Activated CD4-positive, alpha-beta T cell treated with anti-CD3 and anti-CD28 coated beads for 1 hour (primary cell): ENCODE measurements at places on chromosomes 12 and 14.

DNA sequence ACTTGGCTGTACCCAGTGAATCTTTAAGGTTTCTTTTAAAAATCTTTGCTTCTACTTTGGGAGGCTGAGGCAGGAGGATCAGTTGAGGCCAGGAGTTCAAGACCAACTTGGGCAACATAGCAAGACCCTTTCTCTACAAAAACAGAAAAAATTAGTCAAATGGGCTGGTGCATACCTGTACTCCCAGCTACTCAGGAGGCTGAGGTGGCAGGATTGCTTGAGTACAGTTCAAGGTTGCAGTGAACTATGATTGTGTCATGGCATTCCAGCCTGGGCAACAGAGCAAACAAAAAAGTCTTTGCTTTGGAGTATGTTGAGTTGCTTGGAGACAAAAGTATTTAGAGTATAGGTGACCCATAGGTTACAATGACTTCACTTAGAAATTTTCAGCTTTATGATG lies 6.2 kb upstream of the DDX55 start:
- DNase-seq, result no peak

- DNase-seq, result no peak
Observed at GRCh38 chr14:104579507-104579906, at the start of gene C14orf180. TSS of gene C14orf180 (plus strand) at chr14:104579764. CDS start at chr14:104586431, 6,667 bp downstream.

- no peak for DNase-seq
Observed at GRCh38 chr12:3496957-3497356, 6.0 kb downstream of the PRMT8 start.

DNA sequence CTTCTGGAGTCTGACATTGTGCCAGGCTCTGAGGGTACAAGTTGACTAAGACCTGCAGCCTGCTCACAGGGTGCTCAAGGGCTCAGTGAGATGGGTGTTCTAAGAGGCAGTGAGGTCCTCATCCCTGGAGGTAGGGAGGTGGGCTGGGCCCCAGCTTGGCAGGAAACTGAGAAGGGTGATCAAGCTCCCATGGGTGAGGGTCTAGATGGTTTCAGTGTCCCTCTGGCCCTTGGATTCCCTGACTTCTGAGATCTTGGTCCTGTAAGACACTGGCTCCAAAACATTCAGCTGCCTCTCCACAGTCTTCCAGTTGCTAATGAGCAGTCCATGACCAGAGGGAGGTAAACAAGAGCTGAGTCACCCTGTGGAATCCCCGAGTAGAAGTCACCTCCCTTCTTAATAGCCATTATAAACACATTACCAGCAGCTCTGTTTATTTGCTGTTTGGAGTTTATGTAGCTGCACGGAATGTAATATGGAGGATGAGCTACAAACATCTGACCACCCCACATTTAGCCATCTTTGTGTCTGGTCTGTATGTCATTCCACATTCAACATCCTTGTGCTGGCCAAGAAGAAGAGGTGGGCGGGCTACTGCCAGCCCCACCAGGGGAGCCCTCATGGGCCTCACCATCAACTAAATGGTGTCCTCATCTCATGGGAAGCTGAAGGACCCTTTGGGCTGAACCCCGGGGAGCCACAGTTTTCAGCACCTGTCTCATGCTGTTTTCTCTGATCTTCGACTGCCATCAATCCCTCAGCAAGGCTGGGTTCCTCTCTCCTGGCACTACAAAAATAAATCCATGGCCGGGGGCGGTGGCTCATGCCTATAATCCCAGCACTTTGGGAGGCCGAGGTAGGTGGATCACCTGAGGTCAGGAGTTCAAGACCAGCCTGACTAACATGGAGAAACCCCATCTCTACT lies 37.2 kb upstream of the BDKRB2 start:
- no peak for DNase-seq

DNA sequence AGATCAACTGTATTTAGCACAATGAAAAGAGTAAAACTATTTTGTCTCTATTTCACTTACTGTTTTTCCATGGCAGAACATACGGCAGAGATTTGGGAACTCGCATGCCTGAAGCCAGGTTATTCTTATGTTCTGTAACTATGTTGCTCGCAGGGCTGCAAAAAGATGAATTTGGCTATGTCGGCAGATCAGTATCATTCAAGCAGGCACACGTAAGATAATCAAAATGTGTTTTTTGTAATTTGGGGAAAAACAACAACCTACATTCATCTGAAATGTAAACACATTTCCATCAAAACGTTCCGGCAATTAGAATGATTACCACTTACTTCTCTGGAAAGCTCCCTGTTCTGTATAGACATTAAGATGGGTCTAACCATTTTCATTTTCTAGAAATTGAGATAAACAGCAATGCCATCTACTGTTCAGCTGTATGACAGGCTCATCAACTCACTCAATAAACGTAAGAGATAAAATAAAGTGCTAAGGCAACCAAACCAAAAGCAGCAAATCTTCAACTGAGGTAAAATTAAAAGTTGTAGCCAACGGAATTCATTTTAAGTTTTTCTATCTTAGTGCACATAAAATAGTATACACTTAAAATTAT lies 13.0 kb downstream of the GTSF1 start:
- no peak for DNase-seq

GRCh38 chr14:104746934-104747481 lies 5.9 kb upstream of the SIVA1 start:
- DNase-seq, result no peak

- no peak for DNase-seq
Observed at GRCh38 chr12:40013847-40014246, 92.0 kb downstream of the SLC2A13 start.

DNA sequence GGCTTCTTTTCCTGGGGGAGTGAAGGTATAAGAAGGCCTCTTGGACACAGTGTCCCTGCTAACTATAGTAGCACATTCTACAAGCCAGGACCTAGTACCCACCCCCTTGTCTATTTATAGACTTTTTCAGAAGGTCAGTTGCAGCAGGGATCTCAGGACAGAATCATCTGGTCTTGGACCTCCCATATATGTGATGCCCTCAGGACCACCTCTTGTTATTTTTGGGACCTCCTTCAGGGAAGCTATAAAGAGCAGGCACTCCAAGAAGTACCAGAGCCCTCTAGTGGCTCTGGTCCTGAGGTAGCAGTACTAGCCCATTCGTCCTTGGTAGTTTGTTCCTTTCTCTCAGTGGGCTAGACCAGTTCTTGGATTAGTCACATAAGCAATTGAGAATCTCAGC lies 4.3 kb downstream of the COQ10A start:
- no peak for DNase-seq

- no peak for DNase-seq
Observed at GRCh38 chr14:89952576-89952975, 2.0 kb downstream of the EFCAB11 start.

DNA sequence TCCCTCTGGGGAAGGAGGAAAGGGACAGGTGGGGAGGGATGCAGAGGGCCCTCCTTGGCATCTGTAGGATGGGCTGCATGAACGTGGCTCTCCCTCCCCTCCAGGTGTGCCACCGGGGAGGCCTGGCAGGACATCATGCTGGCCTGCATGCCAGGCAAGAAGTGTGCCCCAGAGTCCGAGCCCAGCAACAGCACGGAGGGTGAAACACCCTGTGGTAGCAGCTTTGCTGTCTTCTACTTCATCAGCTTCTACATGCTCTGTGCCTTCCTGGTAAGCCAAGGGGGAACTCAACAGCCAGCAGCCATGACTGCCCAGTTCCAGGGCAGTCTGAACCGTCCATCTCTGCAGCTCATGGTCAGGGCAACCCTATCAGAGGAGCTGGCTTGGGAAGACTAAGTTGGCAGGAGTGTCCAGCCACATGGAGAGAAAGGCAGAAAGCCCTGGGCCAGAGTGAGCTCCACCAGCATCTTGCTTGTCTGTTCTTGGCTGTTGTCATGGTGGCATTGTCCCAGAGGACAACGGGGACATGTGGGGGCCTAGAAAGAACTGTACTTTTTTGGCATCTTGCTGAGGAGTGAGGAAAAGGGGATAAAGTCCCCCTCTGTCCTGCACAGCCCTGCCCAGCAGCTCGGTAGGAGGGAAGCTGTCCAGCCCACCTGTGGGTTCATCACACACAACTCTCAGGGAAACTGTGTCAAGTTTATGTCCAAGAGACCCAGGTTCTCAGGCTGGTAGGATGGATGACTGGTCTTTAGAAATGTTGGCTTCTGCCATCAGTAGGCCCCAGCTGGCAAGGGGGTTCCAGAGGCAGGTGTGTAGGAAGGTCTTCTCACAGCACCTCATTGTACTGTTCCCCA lies 129.8 kb upstream of the FKBP4 start:
- DNase-seq, result no peak

DNA sequence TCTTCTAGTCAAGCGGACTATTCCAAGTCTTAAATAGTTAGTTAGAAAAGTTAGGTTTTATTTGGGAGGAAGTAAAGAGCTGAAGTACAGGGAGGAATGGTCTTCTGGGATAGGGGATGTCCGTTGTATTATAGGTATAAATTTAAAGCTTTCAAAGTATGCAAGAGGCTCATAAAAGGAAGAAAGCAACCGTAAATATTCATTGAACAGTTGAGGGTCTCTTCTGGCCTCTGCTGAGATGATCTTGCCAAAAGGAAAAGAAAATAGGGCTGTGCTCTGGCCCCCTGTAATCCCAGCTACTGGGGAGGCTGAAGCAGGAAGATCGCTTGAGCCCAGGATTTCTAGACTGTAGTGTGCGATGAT lies 377 bp upstream of the TIMELESS start:
- DNase-seq, result no peak

DNA sequence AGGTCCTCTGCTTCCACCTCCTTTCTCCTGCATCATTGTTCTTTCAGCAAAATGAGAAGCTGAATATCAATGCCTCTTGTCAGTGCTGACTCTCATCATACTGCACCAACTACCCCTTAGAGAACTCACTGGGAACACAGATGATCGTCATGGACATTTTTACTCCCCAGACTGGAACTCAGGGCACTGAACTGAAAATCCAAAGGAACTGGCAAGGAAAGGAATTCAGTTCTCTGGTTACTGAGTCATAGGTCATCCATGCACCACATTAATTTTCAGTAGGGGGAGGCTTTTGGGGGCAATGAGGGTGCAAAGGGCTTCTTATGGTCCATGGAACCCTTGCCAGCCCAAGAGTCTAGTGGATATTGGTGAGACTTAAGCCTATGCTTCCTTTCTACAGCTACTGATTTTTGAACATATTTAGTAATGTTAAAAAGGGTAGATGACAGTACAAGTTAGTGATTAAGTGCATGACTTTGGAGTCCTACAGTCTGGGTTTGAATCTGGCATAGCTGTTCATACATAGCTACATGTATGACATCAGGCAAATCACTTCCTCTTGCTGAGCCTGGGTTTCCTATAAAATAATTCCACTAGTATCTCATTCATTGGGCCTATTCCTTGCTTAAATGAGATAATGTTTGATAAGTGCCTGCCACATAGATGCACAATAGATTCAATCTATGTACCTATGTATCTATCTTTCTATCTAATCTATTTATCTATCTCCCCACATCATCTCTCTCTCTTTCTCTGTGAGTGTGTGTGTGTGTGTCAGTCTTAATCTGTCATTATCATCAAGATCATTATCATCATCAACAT lies 29.2 kb downstream of the BBS10 start:
- no peak for DNase-seq

DNA sequence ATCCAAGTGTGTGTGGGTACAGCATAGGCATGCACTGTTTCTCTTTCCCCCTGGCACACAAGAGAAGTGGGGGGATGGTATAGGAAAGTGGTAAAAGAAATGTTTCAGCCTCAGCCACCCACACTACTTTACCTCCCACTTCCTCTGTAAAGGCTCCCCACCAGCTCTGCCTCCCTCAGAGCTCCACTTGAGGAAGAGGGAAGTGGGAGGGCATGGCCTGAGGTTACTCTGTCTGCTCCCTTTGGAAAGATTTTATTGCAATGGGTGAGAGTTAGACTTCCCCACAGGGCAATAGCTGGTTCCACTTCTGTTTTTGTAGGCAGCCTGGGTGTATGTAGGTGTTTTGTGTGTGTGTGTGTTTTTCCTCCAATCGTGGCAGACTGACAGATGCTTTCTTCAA lies 145.3 kb downstream of the SSPN start:
- no peak for DNase-seq

GRCh38 chr14:91755570-91756295 lies 23.8 kb upstream of the CATSPERB start:
- no peak for DNase-seq

GRCh38 chr12:89432396-89432795 lies 80.1 kb upstream of the DUSP6 start:
- no peak for DNase-seq

GRCh38 chr14:77344377-77344996 lies 23.7 kb downstream of the GSTZ1 start:
- DNase-seq, result no peak

- no peak for DNase-seq
Observed at GRCh38 chr14:99755068-99755405, 38.2 kb upstream of the EML1 start.

DNA sequence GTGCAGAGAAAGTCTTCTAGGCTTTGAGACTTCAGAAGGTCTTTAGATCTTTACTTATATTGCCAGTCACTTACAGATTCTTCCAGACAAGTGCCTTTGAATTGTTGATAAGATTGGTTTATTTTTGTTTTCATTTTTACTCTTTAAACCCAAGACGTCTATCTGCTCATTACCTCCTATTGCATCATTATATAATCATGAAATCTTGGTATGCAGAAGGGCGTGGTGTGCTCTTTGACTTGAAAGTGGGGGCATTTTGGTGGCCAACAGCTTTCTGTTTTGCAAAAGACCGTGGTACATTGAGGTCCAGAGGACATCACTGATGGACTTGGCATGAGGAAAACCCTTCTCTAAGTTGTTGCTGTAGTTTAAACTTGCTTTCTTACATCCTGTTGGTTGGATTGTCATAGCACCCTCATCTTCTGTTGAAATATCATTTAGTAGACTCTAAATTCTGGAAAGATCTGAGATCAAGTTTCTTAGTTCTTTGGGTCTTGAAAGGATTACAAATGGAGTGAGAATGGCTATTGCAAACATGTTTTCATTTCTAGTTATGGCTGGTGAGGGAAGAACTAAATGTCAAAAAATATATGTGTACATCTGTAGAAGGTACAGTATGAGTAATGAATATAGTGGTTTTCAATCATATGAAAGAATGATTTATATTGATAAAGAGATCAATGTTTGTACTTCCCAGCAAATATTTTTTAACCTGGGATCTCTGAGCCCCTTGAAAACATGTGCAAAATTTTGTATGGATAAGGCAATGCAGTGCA lies 441.8 kb downstream of the NRXN3 start:
- no peak for DNase-seq

DNA sequence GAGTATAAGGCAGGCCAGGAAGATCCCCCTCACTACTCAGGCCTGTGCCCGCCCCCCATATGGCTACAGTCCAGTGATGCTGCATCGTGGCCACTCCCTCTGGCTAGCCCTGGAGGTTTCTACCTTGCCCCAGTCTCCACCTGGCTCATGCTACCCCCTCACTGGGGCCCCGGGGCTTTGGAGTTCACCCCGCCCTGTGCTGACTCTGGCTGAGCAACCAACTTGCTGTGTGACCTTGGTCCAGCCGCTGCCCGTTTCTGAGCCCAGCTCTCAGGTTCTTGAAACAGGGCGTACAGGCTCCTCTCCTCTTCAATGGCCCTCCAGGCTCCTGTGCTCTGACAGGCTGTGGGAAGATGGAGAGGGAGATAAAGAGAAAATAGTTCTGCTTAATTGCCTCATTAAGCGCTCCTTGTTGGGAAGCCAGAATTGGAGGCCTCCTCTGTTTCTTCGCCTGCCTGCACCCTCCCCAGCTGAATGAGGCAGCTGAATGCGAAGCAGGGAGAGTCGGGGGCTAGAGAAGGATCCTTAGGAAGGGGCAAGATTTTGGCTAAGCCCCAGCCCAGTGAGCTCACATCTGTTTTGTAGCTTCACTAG lies 138.2 kb upstream of the NCOR2 start:
- no peak for DNase-seq

GRCh38 chr12:3116106-3116844 lies 39.1 kb downstream of the TSPAN9 start:
- DNase-seq, result no peak
